ENCODE measurements at places on chromosomes 1 and 21.

GRCh38 chr1:16191916-16192546 is 20.4 kb downstream of the ARHGEF19 start:
- no peak for DNase-seq

GRCh38 chr21:46610018-46610701 is 5.3 kb upstream of the S100B start:
- no peak for DNase-seq

DNA sequence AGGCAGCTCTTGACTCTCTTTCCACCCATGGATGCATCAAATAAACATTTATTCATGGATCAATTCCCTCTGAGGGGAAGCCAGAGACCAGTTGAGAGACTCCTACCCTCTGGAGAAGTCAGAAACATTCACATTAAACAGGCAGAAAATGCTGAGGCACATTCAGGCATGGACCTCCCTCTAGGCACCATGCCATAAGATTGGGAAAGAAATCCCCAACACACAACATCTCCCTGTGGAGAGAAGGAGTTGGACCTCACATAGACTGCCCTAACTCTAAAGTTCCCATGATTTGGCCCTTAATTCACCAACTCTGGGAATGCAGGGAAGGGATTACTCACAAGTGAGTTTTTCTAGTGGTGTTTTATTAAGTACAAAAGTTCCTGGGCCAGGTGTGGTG is 415.3 kb upstream of the C1orf87 start:
- no peak for DNase-seq

GRCh38 chr21:15285556-15285955 is 220.8 kb upstream of the NRIP1 start:
- no peak for DNase-seq

DNA sequence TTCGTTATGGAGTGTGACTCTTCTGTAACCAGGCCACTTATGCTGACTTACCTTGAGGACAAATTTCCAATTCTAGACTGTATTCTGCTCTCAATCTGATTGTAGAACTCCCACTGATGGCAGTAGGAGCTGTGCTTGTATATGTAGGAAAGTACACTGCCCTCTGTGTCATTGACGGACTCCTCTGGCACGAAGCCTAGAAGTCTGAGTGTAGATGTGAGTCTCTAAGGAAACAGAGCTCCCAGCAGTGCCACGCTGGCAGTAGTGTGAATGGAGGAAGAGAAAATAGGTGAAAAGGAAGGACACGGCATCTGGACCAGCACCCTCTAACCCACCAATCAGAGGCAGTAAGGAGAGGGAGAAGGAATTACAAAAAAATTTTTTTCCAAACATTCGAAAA is 130.4 kb upstream of the ADGRL2 start:
- peak; percentile 95 for DNase-seq

DNA sequence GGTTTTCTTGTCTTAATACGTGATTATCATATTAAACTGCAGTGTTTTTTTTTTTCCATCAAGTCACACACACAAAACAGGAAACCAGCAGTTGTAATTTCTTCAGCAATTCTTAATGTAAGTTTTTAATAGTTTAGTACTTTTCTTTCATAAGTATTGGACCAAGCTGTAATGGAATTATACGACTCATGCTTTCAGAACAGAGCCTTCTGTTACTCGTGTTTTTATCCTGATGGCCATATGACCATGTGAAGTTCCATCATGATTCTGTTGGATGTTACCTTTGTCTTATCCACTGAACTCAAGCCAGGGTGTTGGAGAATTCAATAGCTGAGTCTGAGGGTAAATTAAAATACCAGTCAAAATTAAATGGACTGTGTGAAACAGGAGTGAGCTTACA is 72.0 kb upstream of the S1PR1 start:
- no peak for DNase-seq

- DNase-seq, result no peak
These were observed 154.9 kb downstream of the PAPPA2 start for GRCh38 chr1:176617881-176618280.

GRCh38 chr1:25675729-25676476 is 59.3 kb downstream of the MAN1C1 start:
- DNase-seq, result no peak

GRCh38 chr1:90510143-90510542 is 207.0 kb downstream of the BARHL2 start:
- no peak for DNase-seq

DNA sequence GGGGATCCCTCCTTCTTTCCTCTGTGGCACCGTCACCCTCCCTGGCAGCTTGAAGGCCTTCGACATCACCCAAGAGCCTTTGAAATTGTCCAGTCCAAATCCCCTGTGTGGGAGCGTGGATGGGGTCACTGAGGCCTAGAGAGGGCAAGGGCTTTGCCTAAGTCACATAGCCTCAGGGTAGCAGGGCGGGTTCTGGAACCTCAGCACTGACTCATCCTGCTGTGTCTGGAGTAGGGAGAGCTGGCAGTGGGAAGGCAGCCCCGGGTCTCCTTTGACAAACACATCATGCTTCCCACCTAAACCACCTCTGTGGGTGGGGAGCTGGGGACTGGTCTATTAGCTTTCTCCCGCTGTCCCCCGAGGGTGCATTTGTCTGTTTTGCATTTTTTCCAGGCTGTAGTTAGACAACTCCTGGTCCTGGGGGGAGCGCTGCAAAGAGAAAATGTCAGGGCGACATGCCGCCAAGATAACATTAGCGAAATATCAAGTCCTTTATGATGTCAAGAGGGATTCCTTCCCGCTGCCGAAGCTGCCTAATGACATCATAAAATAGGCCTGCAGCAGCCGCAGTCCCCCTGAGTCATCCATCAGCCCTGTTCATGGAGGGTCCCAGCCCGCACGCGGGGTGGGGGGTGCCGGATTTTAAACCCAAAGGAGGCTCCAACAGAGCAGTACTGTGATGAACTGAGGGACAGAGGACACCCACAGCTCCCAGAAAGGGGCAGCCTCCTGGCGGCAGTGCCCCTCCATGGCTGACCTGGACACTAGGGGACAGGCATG is 77.0 kb upstream of the POU3F1 start:
- DNase-seq, result no peak

DNA sequence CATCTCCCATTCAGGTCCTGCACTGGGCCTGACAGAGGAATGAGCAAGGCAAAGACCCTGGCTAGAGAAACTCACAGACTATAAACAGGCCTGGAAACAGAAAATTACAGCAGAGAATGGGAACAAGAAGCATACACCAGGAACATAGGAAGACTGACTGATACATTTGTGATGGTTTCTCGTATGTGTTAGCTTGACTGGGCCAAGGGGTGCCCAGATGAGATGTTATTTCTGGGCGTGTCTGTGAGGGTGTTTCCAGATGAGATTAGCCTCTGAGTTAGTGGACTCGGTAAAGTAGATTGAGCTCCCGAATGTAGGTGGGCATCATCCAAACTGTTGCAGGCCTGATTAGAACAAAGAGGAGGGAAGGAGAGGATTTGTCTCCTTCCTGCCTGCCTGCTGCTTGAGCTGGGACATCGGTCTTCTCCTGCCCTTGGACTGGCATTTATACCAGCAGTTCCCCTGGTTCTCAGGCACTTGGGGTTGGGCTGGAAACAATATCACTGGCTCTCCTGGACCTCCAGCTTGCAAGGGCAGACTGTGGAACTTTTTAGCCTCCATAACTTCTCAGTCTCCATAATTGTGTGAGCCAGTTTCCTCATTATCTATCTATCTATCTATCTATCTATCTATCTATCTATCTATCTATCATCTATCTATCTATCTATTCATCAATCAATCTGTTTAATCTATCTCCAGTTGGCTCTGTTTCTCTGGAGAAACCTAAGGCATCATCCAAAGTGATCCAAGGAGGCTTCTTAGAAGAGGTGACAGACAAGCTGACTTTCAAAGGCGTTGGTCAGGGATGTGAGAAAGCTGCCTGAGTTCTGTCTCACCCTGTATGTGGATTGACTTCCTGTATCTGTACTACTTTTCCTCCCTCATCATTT is 9.7 kb upstream of the FOXO6 start:
- DNase-seq, result no peak

- no peak for DNase-seq
These were observed 62.9 kb downstream of the ADAMTS1 start for GRCh38 chr21:26782331-26782730.

DNA sequence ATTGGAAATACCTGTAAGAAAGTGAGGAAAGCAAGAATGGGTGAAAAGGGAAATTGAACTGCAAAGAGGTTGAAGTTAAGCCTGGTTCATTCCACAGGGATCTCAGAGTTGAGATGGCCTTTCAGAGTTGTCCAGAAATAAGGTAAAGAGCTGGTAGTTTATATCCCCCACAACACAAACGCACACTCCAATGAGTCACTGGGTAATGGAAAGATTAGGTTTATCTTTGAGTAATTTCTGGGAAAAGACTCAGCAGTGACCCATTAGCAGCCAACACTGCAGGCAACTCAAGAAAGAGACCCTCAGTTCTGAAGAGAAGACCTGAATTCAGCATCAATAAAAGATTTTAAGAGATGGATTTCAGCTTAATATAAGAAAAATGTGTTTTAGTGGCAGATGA is 485.5 kb downstream of the PTPRC start:
- DNase-seq, result no peak

- DNase-seq, result peak; percentile 63
These were observed 481.8 kb downstream of the USP25 start for GRCh38 chr21:16211339-16212303.

DNA sequence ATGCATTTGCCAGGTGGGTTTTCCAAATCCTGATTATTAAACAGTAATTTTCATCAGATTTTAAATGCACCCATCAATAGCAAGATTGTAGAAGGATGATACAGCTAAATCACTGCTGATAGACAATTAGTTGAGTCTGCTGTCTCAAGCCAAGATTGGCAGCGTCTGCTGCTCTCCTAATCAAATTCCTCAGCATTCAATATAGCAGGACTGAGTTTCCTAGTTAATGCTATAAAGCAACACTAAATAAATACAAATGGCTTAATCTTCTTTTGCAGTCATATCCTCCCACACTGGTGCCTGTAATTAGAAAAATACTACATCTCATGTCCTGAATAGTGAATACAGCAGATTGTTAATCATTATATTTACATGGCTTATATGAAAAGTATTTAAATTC is 1028.8 kb downstream of the ADGRL2 start:
- DNase-seq, result no peak

GRCh38 chr1:156898161-156898566 is 4.6 kb downstream of the PEAR1 start:
- DNase-seq, result peak; percentile 51

- no peak for DNase-seq
These were observed 107.6 kb downstream of the GLUL start for GRCh38 chr1:182283746-182284544.

DNA sequence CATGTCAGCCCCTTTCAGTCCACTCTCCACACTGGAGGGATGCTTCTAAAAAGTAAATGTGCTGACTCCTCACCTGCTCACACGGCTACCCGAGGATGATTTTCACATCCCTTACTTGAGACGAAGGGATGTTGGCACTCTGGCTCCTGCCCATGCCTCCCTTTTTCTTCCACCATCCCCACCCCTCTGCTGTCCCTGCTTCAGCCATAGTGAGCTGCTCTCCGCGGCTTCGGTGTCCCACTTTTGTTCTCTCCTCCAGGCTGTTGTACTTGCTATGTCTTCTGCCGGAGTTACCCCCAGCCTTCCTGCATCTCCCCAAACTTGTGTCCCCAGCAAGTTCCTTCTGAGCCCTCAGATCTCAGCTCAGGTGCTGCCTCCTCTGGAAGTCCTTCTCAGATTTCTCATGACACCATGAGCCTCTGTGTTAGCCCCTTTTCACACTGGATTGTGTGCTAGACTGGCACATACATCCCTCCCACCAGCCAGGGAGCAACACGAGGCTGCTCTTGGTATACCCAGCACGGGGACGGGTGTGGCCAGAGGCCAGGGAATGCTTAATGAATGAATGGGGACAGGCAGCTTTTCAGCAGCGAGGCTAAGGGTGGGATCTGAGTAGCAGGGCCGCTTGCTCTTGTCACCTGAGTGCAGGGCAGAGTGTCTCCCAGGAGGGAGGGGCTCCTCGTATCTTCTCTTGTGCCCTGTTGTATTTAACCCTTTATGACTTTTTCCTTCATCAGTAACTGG is 1.3 kb downstream of the ACOT11 start:
- DNase-seq, result no peak

- no peak for DNase-seq
These were observed 336.4 kb downstream of the NTNG1 start for GRCh38 chr1:107477233-107477632.

DNA sequence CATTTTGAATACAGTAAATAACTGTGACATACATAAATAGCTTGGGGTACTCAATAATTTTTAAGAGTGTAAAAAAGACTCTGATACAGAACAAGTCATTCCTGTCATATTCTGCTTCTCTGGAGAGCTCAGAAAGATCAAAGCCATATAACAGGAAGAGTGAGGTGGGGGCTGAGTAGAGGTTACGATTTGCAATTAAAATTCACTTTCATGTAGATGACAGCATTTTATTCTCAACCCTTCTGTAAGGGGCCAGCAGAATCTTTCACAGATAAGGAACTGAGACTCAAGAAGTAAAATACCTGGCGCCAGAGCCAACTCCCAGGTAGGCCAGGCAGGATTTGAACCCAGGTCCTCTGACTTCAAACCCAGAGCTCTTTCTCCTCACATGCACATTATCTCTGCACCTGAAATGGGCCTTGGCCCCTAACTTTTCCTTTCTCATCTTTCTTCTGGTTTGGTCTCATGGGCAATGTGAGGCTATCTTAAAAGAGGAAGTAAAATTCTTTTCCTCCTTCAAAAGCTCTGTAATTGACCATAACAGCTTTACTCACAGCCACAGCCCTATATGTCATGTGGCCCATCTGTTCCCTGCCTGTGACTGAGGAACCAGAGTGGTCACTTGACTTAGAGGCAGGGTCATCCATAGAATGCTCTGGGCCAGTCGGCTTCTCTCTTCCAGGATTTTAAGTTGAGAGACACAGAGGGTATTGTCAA is 80.9 kb upstream of the SYT6 start:
- no peak for DNase-seq

- DNase-seq, result no peak
These were observed 217.7 kb downstream of the CRB1 start for GRCh38 chr1:197485790-197486189.

DNA sequence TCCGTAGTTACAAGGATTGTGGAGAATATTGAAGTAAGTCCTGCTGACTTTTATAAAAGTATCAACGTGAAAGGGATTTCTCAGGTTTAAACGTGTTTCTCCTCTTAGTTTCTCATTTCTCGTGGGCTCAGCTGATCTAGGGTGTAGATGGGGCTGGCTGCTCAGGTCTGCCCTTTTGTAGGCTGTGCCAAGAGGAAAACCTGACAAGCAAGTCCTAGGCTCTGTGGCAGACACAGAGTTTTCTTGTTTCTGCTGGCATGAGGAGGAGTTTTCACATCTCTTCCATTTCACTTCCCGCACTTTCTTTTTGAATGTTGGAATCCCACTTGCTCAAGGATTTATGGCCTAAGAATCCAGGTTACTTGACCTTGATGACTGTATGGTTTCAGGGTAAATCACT is 14.8 kb downstream of the VPS13D start:
- DNase-seq, result no peak

GRCh38 chr21:26106562-26106961 is 64.0 kb downstream of the APP start:
- no peak for DNase-seq

GRCh38 chr1:117436513-117436912 is 69.3 kb downstream of the MAN1A2 start:
- no peak for DNase-seq
